ENCODE measurements at places on chromosomes 7 and 10.

- no peak for DNase-seq
These were observed 32.3 kb upstream of the LYZL1 start for GRCh38 chr10:29256586-29256985.

- DNase-seq, result no peak
These were observed 176.9 kb downstream of the PLXNA4 start for GRCh38 chr7:132399367-132399766.

DNA sequence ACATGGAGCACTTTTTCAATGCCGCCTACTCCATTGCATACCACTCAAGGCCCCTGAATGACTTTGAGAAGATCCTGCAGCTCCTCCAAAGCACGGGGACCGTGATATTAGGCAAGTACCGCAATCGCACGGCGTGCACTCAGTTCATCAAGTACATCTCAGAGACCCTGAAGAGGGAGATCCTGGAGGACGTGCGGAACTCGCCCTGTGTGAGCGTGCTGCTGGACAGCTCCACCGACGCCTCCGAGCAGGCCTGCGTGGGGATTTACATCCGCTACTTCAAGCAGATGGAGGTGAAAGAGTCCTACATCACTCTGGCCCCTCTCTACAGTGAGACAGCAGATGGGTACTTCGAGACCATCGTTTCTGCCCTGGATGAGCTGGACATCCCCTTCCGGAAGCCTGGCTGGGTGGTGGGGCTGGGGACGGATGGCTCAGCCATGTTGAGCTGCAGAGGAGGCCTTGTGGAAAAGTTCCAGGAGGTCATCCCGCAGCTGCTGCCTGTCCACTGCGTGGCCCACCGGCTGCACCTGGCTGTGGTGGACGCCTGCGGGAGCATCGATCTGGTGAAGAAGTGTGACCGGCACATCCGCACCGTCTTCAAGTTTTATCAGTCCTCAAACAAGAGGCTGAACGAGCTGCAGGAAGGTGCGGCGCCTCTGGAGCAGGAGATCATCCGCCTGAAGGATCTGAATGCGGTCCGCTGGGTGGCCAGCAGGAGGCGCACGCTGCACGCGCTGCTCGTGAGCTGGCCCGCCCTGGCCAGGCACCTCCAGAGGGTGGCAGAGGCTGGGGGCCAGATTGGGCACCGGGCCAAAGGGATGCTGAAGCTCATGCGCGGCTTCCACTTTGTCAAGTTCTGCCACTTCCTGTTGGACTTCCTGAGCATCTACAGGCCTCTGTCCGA, 12.7 kb upstream of the ATP6V0E2 start:
- DNase-seq, result no peak

DNA sequence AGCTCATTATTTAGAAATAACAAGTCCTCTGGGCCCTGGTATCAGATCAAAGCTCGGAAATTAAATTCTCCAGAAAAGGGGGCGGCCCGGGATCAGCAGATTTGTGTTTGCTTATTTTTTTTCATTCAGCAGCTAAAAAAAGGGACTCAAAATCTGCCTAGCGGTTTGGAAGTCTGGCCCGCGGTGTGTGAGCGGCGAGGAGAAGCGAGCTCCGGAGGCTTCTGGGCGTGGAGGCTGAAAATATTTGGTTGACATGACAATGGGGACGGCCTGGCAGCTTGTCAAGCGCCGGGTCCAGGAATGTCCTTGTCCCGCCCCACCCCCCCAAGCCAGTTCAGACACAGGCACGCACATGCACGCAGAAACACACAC, 43.4 kb downstream of the FOXL3 start:
- DNase-seq, result no peak

DNA sequence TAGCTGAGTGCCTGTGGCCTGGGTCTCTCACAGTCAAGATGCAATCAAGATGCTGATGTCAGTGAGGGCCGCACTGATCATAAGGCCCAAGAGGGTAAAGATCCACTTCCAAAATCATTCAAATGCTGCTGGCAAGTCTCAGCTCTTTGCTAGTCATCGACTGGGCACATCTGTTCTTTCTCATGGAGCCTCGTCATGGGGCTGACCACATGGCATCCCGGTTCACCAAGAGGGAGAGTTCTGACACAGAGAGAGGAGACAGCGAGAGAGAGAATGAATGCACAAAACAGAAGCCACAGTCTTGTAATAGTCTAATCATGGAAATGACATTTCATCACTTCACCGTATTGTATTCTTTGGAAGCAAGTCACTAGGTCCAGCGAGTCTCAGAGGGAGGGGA, 1067.5 kb upstream of the C7orf33 start:
- no peak for DNase-seq

DNA sequence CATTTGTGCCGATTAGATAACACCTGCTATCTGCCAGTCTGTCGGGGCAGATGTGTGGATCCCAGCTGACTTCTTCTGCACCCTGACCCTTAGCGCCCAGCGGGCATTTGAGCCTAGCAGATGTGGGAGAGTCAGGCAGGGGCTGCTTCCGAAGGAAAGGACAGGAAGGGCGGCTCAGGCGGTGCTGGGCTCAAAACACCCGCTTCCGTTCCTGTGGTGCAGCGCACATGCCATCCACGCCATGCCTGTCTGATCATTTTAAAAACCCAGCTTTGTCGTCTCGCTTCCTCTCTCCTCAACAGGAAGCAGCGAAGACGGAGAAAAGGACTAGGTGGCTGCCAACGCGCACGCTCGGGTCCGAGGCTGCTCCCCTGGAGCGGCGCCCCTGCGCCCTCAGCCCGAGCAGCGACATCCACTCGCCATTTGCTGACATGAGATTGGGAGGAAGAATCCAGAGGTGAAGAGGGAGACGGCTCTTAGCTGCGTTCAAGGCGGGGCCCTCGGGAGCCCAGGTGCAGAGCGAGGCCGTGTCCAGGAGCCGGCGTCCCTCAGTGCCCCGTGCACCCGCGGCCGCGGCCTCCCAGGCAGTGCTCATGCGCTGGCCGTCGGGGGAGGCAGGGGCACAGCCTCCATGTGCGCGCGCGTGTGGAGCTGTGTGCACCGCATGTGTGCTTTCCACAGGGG, 5.9 kb upstream of the BHLHA15 start:
- no peak for DNase-seq

GRCh38 chr10:116296291-116296721, 23.3 kb upstream of the GFRA1 start:
- no peak for DNase-seq

DNA sequence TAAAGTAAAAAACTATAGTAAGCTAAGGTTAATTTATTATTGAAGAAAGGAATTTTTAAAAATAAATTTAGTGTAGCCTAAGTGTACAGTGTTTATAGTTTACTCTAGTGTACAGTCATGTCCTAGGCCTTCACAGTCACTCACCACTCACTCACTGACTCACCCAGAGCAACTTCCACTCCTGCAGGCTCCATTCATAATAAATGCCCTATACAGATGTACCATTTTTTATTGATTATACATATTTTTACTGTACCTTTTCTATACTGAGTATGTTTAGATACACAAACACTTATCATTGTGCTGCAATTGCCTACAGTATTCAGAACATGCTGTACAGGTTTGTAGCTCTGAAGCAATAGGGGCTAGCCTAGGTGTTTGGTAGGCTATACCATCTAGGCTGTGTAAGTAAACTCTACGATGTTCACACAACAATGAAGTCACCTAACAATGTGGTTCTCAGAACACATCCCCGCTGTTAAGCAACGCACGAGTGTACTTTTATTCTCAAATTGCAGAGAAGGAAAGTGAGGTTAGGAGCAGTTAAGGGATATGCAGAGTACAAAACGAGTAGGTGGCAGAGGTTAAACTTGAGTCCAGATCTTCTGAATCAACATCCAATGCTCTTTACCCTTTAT, 38.9 kb upstream of the PLCE1 start:
- DNase-seq, result no peak

GRCh38 chr10:35511647-35512046, 93.5 kb upstream of the GJD4 start:
- DNase-seq, result no peak

DNA sequence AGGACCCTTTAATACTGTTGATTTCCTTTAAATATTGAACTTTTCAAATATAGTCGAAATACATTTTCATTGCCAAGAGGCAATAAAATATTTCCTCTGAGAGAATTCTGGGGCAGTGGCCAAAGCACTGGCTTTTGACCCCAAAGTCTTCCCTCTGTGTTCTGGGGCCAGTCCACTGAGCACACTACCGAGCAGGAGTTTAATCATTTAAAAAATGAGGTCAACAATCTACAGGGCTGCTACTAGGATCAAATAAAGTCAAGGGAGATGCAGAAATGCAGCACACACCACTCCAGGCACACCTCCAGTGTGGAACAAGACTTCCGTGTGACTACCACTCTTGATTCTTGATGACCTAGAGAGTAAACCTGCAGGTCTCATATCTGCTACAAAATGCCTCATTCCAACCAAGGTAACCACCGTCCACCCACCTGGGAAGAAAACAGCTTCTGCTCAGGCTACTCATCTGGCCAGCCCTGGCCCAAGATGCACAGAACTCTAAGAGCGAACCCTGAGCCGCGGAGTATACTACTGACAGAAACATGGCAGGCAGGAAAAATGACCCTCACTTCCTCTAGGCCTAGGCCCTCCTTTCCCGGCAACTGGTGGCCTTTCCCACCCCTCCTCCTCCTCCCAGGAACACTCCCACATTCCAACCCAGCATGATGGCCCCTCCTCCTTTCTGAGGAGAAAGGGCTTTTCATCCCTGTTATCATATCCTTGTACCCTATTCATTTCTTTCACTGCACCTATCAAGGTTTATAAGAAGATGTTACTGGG, 97.7 kb downstream of the ALOX5 start:
- DNase-seq, result no peak

DNA sequence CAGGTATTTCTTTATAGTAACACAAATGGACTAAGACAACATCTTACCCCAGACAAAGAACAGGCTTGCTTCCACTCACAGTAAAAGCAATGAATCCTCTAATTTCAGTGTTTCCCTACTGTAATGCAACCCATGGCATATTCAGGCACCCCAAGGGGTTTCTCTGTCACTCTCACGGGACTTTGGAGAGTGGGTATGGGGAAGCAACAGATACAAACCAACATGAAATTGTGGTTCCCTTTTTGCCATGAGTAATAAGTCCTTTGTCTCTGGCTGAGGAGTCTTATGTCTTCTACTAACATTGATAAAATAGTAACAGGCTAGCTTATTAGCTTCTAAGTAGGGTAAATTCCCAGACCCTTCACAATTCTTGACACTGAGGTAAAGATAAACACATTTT, 51.4 kb upstream of the AOAH start:
- no peak for DNase-seq

DNA sequence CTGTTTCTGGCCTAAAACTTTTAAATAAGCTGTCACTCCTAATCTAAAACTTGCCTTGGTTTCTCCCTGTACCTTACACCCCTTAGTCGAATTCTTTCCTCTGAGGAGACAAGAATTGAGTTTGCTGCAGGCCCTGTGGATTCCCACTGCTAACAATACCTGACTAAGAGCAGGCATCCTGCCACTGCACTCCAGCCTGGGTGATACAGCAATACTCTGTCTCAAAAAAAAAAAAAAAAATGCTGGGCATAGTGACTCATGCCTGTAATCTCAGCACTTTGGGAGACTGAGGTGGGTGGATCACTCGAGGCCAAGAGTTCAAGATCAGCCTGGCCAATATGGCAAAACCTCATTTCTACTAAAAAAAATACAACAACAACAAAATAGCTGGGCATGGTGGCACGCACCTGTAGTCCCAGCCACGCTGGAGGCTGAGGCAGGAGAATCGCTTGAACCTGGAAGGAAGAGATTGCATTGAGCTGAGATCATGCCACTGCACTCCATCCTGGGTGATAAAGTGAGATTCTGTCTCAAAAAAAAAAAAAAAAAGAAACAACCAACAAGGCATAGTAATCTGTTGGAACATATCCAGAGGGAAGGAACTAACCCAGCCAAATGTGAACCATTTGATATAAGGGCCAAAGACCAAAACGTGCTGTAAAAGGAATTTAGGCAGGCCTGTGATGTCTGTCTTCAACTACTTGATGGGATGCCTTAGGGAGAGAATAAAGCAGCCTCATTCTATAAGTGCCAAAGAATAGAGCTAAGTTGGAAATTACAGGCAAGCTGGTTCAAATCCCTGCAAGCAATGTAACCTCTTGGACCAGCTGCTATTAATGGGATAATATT, 732.7 kb upstream of the AUTS2 start:
- no peak for DNase-seq

DNA sequence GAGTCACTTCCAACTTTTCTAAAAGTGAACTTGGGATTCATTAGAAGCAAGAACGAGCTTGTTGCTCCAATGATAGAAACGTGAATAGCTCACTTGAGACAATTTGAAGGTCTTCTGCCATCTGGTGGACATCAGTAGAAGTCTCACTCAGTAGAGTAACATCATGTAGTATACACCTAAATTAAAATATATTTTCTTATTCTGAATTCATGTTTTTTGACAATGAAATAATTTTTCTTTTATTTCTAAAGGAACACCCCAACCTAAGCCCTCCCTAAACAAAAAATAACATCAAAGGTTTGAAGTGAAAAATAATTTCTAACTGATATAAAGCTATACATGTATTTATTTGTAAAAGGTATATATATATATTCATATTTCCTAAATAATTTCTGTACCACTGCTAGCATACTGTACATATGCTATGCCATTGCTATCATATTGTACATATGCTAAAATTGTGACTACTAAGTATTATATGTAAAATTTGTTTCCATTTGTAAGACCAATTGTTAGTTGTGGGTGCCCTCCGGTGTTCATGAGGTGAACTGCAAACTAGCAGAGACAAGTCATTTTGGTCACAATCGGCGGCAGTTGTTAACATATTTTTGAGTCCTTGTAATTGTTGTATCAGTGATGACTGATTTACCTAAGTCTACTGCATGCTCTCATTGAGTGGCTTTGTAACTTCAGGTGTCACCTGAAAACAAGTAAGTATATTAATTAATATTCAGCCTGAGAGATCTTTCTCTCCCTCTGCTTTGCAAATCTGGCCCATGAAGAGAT, 121.9 kb downstream of the PTPRZ1 start:
- DNase-seq, result no peak

GRCh38 chr7:83837683-83838082, 188.7 kb upstream of the SEMA3E start:
- no peak for DNase-seq

DNA sequence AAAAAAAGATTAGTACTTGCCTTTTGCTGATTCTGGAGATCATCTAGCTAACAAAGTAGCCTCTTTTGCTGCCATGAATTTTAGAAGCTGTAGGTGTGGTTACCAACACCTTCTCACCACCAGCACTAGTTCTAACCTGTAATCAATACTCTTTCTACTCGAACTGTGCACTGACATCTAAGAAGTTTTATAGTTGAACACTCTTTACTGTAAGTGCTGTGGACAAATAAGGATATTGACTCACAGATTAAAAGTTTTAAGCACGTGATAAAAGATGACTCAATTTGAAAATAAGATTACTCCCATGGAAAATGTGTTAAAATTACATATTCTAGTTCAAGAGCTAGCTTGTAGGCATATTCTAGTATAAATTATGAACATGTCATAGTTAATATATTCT, 89.9 kb downstream of the REEP3 start:
- no peak for DNase-seq

Data from GDM1 (cell line).